Stromal cell of bone marrow (primary cell): ENCODE measurements at places on chromosomes 3 and 15.

GRCh38 chr3:59263152-59263551, 213.3 kb upstream of the CFAP20DC start:
- no peak for DNase-seq

DNA sequence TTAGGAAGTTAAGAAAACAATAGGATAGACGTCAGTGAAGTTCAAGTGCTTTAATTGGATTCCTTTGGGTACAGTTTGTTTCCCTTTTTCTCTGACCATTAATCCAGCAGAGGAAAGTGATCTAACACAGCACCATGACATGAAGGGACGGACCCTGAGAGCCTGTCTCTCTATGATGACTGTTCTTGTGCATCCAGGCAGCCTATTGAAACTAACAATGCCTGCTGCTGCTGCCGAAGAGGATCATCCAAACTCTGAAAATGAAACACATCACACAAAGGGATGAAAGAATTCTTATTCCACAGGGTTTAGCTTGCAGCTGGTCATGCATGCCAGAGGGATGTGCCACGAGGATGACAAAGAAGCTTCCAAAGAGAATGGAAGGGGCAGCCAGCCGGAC, 75.5 kb downstream of the ZBTB20 start:
- peak; percentile 53 for DNase-seq

- DNase-seq = peak; percentile 11
Measured at GRCh38 chr15:90037511-90037860, 36.4 kb downstream of the ZNF710 start.

- DNase-seq = no peak
Measured at GRCh38 chr3:59450946-59451763, 401.3 kb upstream of the CFAP20DC start.

DNA sequence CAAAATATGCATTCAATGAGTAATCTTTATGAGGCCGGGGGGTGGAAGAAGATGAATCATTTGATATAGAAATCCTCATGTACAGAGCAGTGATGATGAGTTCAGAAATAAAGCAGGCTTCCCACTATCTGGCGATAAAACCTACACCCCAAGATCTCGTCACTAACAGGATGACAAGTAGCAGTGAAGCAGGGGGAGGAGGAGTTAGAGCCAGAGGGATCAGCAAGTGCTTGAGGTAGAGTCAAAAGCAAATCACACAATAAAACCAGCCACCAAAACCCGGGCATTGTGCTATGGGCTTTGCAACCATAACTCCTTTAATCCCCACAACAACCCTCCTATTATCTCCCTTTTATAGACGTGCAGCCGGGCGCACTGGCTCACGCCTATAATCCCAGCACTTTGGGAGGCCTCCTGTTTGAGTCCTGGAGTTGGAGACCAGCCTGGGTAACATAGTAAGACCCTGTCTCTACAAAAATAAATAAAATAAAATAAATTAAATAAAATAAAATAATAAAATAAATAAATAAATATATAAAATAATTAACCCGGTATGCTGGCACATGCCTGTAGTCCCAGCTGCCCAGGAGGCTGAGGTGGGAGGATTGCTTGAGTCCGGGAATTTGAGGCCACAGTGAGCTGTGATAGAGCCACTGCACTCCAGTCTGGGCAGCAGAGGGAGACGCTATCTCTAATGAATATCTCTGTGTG, 53.0 kb downstream of the STARD5 start:
- DNase-seq = no peak

DNA sequence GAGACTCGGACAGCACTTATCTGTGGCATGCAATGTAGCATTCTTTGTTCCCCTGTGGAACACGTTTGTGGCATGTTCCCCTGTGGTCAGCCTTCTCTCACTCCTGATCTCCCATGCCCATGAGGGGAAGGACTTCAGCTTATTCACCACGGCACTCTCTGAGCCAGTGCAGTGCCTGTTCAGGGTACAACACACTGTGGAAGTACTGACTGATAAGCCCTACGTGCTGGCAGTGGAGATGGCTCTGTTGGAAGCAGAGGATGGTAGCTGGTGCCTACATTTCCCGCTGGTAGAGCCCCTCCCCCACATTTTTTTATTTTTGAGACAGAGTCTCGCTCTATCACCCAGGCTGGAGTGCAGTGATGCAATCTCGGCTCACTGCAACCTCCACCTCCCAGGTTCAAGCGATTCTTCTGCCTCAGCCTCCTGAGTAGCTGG, 43.5 kb upstream of the ETV5 start:
- DNase-seq = no peak

- DNase-seq = no peak
Measured at GRCh38 chr15:25464784-25465183, 26.0 kb upstream of the UBE3A start.

DNA sequence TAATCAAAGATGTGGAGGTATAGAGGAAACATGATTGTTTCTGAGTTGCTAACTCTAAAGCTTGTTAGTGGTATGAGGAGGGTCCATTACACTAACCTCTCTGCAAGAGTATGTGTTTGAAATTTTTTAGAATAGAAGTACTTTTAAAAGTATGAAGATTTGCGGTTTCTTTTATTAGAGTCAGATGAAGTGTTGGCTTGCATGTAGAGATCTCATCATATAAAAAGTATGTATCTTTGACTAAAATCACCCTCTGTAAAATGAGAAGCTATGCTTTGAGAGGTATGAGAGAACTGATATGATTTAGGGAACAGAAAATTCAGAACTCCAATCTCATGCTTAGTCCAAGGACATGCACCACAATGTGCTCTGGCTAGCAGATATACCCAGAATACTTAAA, 140.4 kb upstream of the MBNL1 start:
- DNase-seq = no peak

DNA sequence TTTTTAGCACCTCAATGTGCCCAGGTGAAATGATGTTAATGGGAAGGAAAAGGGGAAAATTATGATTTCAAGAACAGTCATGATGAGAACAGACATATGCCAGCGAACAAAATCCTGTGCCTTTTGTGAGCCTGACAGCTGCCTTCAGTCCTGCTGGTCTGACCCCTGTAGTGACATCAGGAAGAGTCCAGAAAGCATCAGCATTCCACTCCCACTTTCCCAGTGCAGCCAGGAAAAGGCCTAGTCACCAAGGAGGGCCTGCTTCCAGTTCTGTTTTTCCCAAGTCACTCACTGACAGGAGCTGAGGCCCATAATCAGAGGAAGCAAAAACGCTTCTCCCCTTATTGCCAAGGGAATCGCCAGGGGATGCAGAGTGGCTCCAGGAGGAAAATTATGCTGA, 218.4 kb downstream of the ABHD5 start:
- no peak for DNase-seq

GRCh38 chr15:75109021-75109735, 85.8 kb downstream of the PPCDC start:
- DNase-seq = no peak

DNA sequence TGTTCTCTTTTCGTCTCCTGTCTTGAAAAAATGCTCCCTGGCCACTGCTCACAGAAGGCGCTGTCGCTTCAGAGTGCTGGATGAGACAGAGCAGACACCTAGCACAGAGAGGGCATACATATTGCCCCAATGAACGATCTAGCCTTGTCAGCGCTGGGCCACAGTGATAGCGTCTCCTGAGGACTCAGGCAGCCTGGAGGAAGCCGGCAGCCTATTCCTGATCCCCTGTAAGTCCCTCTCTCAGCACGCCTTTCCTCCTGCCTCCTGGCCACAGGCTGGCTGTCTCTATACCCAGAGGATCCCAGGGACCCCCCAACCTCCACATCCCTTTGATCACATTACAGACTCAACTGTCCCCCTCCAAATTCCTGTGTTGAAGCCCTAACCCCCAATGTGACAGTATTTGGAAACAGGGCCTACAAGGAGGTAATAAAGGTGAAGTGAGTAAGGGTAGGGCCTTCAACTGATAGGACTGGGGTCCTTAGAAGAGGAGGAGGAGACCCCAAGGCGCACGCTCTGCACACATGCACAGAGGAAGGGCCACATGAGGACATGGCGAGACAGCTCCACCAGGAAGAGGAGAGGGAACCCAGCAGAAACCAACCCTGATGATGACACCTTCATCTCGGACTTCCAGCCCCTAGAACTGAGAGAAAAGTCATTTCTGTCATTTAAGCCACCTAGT, 7.5 kb downstream of the PLA2G4F start:
- no peak for DNase-seq

GRCh38 chr3:109115451-109115850, 2.5 kb downstream of the MORC1 start:
- no peak for DNase-seq
